ENCODE measurements at places on chromosomes 13 and 19.

GRCh38 chr19:50567882-50568727, at the start of gene LRRC4B:
Gene LRRC4B, minus strand, starts transcription at chr19:50568435. Its CDS starts 19,597 bp downstream, at chr19:50548838.
- DNase-seq = no peak

DNA sequence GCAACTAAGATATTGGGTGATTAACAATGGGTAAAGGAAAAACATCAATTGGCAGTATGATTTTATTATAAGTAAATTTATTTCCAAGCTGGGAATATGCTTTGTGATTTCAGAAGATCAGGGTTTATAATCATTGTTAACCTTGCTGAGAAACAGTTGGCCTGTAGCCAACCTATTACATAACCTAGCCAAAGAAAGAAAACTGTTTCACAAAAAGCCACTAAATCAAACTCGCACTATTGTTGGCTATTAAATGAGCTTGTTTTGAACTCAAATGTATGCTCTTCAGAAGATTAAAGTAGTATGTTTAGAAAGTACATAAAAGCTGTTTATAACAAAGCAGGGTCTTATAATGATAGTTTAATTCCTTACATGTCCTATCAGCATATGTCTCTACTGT, 151.7 kb downstream of the LHFPL6 start:
- DNase-seq = no peak

GRCh38 chr19:5865772-5866171, 4.6 kb downstream of the FUT5 start:
- no peak for DNase-seq

DNA sequence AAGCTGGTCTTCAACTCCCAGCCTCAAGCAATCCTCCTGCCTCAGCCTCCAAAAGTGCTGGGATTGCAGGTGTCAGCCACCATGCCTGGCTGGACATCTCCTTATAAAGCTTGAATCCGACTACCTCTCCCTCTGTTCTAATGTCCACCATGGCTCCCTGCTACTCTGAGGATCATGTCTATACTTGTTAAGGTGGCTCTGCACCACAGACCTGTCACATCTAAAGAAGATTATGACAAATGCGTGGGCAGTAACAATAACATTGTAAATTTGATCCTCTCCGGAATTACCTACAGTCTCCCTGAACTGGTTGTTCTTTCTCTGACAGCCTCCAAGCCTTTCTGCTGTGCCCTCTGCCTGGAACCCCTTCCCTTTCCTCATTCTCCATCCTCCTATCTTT, 1.8 kb downstream of the NXNL1 start:
- no peak for DNase-seq

- DNase-seq = no peak
These were observed 331.3 kb downstream of the KLF5 start for GRCh38 chr13:73390100-73390499.

GRCh38 chr19:35629332-35629633, 447 bp downstream of the RBM42 start:
- DNase-seq = no peak

DNA sequence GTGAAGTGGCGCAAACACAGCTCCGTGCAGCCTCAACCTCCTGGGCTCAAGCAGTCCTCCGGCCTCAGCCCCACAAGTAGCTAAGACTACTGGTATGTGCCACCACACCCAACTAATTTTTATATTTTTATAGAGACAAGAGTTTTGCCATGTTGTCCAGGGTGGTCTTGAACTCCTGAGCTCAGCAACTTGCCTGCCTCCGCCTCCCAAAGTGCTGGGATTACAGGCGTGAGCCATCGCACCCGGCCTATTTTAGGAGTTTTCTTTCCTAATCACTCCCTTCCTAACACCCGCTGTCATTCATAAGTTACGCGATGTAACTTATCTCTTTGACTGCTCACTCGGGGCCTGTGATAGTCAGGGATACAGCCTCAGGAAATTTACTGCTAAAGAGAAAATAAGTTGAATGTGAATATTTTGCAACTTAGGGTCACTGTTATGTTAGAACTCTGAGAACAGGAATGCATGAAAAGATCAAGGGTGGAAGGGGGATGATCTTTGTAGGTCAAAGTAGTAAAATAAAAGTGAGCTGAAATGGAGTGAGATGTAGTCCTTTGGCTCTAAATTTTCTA, 140.3 kb downstream of the DCT start:
- no peak for DNase-seq

DNA sequence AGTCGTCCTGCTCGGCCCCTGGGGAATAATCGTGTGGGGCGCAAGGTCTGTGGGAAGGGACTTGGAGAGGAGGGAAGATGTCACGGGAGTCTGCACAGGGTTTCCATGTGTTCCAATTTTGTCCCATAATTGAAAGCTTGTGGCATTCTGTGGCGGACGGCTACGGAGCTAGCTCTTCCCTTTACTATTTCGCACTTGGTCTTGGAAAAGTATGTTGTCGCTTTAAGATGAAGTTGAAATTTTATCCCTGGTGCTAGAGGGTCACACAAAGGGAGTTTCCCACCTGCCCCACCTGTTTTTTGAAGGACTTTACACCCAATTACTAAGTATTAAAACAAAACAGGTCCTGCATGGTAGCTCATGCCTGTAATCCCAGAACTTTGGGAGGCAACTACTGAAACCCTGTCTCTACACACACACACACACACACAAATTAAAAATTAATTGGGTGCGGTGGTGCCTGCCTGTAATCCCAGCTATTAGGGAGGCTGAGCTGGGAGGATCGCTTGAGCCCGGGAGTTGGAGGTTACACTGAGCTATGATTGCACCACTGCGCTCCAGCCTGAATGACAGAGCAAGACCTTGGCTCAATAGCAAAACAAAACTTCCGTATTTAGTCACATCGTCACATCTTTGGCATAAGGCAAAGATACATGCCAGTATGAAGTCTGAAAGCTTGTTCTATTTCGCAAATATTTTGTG, 967 bp upstream of the TPT1 start:
- DNase-seq = no peak

GRCh38 chr19:49997709-49998108, 27.5 kb downstream of the VRK3 start:
- DNase-seq = no peak

- no peak for DNase-seq
These were observed 13.2 kb upstream of the PAK4 start for GRCh38 chr19:39112338-39112890.

DNA sequence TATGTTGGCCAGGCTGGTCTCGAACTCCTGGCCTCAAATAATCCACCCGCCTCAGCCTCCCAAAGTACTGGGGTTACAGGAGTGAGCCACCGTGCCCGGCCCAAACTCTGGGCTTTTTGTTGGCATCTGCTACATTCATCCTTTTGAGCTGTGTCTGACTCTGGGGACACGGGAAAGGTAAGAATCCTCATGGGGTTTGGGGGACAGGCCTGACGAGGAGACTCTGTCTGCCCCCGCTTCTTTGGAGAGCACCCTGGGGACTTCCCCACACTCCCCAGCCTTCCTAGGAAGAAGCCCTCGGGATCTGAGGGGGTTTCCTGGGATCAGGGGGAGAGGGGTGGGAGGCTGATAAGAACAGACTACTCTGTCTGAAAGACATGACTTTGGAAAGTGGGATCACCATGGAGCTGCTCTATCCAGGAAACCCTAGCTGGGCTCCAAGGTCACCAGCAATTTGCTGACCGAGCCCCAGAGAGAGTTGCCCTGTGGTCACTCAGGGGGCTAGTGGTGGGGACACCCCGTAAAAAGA, 8.1 kb upstream of the FCER2 start:
- no peak for DNase-seq

DNA sequence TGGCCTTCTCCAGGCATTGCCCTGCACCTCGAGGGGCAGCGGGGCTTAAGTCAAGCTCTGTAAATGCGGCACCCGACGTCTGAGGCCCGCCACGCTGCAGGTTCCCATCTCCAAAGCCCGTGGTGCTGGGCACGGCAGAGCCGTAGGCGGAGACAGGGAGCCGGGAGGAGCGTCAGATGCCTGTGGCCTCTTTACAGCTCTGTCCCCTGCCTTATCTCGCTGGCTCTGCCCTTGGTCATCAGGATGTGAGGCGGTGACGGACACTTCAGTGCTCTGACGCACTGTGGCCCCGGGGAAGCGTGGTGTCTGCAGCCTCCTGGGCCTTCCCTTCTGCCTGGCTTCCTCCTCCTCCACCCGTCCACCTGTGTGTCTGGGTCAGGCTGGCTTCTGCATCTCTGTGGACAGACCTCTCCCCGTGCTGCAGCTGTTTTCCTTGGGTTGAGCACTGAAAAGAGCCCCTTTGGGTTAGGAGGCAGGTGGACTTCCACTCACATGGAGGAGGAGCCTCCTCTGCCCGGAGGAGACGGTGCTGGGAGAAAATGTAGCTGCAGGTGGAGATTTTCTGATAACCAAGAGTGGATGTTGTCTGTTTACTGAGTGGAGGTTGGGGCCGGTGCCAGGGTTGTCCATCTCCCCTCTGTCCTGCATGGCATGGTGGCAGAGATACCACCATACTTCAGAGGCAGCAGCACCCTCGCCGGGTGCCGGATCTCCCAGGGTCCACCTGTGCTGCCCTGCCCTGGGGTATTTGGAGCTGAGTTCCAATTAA, 14.6 kb downstream of the MCF2L start:
- DNase-seq = no peak

- DNase-seq = no peak
These were observed 24.9 kb downstream of the SIGLEC7 start for GRCh38 chr19:51166846-51167490.

DNA sequence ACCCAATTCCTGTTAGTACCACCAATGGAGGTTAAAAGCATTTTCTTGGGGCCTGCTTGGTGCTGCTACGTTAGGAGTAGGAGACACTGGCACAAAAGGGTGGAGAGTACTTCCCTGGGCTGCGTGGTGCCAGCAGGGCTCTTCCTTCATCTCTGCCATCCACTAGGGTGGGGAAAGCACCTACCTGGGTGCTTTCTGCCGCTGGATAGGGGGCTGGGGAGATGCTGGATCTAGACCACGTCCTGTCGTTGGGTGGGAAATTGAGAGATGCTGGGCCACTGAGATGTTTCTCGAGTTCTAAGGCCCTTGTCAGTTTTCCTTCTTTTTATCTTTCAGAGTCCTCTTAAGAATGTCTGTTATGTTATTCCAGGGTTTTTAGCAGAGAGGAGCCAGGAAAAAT, 6.7 kb upstream of the FCGBP start:
- no peak for DNase-seq

GRCh38 chr19:46133101-46133627, 8.7 kb upstream of the IGFL3 start:
- no peak for DNase-seq

- DNase-seq = no peak
These were observed 20.3 kb downstream of the PLA2G4C start for GRCh38 chr19:48090281-48090802.

DNA sequence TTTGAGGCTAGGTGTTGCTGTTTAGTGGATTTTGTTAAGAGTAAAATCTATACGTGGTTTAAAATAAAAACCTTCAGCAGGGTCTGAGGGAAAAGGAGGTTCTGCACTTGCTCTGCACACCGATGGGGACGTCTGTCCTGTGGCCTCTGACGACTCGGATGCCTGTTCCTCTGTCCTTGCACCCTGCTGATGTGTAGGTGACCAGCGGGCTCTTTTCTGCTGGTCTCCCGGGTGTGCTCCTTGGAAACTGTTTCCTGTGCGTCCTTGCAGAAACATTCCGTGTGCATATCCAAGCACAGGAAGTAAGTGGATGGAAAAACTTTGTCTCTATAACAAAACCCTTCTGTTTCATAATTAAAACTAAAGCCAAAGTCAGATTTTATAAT, 3.8 kb downstream of the ATP4B start:
- no peak for DNase-seq

DNA sequence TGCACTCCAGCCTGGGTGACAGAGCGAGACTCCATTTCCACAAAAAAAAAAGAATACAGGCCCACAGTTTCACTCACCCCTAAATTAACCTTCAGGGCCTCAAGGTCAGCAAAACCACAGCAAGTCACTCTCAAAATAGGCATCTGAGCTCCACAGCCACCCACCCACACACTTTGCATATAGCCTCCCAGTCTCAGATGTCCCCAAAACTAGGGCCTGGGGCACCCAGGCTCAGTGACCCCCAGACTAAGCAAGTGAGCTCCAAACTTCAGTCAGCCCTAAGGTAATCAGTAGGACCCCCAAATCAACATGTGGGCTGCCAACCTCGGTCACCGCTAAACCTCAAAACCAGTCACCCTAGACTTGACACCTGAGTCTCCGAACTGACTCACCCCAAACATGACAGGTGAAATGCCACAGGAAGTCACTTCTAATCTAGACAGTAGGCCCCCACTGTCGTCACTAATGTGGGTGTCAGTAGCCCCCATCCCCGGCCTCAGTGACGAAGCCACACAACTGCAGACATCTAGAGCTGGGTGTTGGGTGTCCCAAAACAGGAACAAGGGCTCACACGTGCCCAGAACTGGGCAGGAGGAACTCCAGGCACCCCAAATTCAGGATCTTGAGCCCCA, 13.9 kb downstream of the RABAC1 start:
- peak; percentile 61 for DNase-seq

- no peak for DNase-seq
These were observed 4.6 kb upstream of the CPB2 start for GRCh38 chr13:46109451-46109850.

DNA sequence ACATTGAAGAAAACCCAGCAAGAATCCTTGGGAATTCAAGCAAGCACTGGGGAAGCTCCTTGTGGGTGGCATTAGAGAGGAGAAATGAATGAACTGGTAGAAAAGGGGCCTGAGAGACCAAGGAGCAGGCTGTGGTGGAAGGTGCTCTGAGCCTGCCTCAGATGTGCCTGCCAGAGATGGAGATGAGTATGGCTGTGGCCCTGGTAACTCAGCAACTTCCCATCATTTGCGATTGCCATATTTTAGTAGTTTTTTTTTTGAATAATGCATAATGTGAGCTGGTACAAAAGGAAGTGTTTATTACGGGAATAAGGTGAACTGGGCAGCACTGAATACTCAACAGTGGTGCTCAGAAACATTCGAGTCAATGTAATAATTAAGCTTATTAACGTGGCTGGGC, 39.1 kb downstream of the ERICH6B start:
- DNase-seq = no peak

DNA sequence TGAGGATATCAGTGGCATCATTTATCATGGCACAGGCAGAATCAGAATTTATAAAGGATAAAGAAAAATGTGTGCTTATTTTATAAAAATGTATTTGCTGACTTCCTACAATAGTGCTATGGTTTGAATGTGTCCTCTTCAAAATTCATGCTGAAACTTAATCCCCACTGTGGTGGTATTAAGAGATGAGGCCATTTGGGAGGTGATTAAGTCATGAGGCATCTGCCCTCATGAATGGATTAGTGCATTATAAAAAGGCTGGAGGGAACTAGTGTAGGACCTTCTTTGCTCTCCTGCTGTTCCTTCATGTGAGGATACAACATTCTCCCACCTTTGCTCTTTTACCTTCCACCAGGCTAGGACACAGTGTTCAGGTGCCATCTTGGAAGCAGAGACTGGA, 212.8 kb downstream of the RFC3 start:
- DNase-seq = no peak

Data from stimulated activated CD4-positive, alpha-beta T cell treated with anti-CD3 and anti-CD28 coated beads, Interleukin-1b, Interleukin-23, amount 100 ng/mL, for 1 hour (primary cell).